ENCODE measurements at places on chromosomes 3 and 15.

GRCh38 chr15:33534642-33535041 lies 223.9 kb downstream of the RYR3 start:
- no peak for DNase-seq

- DNase-seq, result no peak
Observed at GRCh38 chr15:57534281-57534680, 57.4 kb upstream of the MYZAP start.

DNA sequence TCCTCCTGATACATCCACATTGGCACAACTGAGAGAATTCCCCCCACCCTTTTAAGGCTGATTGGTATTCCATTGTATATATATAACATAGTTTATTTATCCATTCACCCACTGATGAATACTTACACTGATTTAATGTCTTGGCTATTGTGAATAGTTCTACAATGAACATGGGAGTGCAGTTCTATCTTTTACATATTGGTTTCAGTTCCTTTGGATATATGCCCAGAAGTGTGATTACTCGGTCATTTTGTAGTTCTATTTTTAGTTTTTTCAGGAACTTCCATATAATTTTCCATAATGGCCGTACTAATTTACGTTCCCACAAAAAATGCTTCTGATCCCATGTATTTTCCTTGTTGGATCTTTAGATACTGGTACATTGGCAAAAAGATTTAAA lies 135.3 kb downstream of the FMN1 start:
- DNase-seq, result no peak

DNA sequence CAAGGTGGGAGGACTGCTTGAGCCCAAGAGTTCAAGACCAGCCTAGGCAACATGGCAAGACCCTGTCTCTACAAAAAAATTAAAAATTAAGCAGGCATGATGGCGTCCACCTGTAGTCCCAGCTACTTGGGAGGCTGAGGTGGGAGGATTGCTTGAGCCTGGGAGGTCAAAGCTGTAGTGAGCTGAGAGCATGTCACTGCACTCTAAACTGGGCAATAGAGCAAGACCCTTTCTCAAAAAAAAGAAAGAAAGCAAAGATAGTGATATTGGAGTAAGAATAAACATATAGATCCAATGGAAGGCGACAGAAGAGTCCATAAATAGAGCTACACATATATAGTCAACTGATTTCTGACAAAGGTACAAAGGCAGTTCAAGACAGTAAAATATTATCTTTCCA lies 21.3 kb upstream of the ANKRD28 start:
- DNase-seq, result no peak

DNA sequence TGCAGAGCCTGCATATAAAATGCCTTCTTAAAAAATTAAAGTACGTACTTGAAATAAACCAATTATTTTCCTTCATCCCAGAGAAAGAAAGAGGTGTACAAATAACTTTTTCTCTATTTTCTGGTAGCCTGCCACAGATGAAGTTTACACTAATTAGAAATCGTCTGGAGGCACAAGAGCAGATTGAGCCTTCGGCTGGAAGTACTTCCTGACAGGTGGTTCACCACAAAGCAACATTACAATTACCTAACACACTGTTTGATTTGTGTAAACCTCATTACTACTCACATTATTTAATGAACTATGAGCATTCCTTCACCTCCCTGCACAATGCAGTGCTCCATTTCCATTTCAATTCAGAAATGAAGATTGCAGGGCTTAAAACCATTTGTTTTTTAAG lies 856.1 kb downstream of the SI start:
- DNase-seq, result no peak

DNA sequence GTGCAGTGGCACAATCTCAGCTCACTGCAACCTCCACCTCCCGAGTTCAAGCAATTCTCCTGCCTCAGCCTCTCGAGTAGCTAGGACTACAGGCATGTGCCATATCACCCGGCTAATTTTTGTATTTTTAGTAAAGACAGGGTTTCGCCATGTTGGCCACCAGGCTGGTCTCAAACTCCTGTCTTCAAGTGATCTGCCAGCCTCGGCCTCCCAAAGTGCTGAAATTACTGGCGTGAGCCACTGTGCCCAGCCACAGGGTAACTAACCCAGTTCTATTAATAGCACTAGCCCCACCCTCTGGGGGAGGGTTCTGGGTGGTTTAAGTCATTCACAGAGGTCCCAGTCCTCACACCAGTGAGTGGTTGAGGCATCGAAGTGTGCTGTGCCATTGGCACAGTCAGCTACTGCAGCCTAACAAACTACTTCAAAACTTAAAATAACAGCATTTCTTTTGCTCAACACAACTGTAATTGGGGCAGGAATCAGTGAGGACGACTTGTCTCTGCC lies 44.0 kb downstream of the RHCG start:
- DNase-seq, result no peak

- no peak for DNase-seq
Observed at GRCh38 chr3:117735481-117736101, 1026.0 kb downstream of the TUSC7 start.

- no peak for DNase-seq
Observed at GRCh38 chr3:63387568-63387967, 109.5 kb downstream of the SYNPR start.

- DNase-seq, result no peak
Observed at GRCh38 chr3:190307164-190307545, 15.1 kb downstream of the CLDN1 start.

- no peak for DNase-seq
Observed at GRCh38 chr3:18018491-18019160, 276.2 kb upstream of the TBC1D5 start.

- DNase-seq, result no peak
Observed at GRCh38 chr15:92840149-92840548, 60.0 kb upstream of the CHD2 start.

DNA sequence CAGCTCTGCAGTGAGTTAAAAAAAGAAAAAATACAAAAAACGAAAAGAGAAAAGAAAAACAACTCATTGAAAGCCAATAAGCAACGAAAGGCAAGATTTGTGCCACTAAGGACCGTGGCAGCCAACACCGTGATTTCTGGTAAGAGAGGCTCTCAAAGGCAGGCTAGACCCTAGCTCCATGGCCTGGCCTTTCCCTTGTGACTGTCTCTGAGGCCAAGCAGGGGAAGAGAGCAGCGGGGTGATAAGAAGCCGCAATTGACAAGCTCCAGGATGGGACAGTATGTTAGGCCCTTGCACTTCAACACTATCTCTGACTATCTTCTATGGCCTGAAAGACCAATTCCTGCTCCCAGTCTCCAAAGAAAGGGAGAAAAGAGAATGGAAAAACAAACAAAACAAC lies 12.4 kb downstream of the APOD start:
- no peak for DNase-seq

DNA sequence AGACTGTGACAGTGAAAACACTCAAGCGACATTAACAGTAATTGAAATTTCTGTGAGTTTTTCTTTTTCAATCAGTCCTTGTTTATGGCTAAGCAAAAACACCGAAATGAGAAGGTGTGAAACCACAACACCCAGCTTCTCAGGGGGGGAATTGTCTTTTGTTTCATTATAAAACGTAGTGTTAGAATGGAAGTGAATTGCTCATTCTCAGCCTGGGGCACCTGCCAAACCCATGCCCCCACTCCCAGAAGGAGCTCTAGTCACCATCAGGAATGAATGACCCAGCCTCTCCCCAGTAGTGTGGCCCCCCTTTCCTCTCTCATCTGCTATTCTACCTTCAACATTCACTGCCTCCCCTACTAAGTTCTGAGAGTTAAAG lies 185.8 kb upstream of the CFAP20DC start:
- DNase-seq, result no peak

- DNase-seq, result no peak
Observed at GRCh38 chr3:217099-217813, 20.7 kb downstream of the CHL1 start.

DNA sequence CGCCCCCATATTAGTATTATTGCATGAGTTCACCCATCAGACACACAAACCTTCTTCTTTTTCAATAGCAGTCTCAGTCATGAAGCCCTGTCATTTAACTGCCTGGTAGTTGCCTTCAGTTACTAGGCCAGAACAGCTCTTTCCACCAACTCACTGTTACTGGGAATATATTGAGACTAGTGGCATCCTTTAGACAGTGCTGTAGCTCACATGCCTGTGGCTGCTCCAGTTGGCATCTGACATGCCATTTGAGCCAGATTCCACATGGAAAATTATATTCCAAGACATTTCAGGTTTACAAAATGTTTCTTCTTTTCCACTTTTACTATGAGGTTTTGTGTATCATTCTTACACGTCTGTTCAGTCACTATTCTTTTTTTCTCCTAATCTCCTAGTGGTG lies 146.1 kb downstream of the GHSR start:
- DNase-seq, result no peak

DNA sequence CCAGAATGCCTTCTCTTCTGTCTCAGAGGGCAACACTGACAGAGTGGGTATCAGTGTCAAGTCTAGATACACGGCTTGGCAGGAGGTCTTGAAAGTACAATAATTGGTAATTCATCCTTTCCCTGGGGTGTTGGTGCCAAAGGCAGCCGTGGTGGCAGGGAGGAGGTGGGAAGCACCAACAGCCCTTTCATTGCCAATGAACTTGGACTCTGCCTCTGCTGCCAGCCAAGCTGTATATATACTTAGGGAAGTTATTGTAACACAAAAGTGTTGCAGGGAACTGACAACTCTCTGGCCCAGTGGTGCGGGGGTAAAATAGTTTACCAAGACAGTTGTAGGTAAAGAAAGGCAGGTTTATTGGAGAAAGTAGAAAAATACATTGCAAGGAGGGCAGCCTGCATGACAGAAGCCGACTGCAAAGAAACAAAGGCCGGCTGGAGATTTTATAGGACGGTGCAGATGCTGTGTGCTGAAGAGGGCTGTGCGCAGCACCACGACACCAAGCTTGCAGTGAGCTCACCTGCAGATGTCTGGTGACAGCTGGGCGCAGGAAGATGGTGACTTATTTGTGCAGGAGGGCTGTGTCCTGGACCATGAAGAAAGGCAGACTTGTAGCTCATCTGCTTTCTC lies 4.0 kb upstream of the FAM3D start:
- DNase-seq, result no peak

DNA sequence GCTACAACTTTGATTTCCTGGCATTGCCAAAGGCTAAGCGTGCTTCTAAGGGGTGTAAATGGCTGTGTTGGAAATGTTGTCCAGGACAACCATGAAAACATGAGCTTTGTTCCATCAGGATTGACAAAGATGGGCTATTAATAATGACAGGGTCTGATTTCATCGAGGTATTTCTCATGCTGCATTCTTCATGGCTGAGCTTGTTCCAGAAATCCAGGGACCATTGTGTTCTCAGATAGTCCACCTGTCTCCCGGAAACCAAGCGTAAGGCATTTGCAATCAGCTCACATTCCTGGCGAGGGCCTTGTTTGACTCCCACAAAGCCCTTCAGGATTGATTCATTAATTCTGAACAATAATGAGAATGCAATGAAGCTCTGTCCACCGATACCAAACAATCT lies 111.3 kb downstream of the CD47 start:
- no peak for DNase-seq

DNA sequence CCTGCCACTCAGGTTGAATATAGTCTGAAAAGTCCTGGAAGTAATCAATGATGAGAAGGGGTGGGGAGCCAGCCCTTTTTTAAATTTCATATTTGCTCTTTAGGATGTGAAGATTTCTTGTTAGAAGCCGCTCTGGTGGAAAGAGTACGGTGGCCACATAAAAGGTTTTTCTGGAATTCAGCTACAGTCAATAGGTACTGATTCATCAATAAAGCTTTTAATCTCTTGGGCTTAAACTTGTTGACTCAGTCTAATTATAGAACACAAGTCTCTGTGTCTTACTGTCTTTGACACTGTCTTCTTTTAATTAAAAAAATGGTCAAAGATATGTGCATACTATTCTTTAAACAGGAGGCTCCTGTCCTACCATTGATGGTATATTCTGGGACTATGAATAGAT lies 99.9 kb upstream of the TP63 start:
- no peak for DNase-seq

- DNase-seq, result no peak
Observed at GRCh38 chr3:44439499-44440295, 37.8 kb downstream of the ZNF445 start.

Data from progenitor cell of endocrine pancreas (in vitro differentiated cells).